ENCODE measurements at places on chromosomes 7 and 10. TPM values are rescaled to one million over a fixed set of nuclear protein-coding genes. Genes with fewer than 3 reads are reported as not detected.

CNPY1 gene
- total RNA-seq = 1.7 TPM

PILRA gene
- 0.69 TPM for total RNA-seq

RAB18 gene
- 33.7 TPM for total RNA-seq

DNA sequence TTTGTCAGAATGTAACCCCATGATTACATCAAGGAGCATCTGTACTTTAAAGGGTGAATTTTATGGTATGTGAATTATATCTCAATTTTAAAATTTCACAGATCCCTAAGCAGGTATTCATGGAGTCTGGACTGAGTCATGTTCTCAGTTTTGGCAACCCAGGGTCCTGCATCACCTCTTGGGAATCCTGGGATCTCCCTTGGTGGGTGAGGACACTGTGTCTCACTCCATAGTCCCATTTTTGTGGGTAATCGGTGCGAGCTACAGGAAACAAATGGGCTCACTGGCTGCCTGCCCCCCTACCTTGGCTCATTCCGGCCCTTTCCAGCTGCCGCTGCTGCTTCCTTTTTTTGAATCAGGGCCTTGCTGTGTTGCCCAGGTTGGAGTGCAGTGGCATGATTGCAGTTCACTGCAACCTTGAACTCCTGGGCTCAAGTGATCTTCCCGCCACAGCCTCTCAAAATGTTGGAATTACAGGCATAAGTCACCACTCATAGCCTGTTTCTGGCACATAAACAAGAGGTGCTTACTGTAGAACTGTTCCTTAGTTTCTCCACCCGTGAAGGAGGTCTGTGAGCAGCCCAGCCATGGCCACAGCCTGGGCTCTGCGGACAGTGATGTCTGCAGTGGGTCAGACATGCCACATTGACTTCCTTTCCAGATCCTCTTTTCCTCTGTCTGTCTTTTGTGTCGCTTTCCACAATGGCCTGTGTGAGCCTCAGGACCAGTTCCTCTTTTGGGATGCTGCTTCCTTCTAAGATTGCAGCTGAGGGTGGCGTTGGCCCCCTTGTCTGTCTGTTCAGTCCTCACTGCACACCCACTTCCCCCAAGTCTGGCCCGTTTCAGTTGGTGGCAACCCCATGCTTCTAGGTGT, 14.5 kb downstream of the PALD1 start:
- peak; percentile 42 for DNase-seq

FBXL13 gene
- 3.1 TPM for total RNA-seq

SMARCD3 gene
- total RNA-seq = 25.6 TPM

FOXI2 gene
- not detected for total RNA-seq

DNA sequence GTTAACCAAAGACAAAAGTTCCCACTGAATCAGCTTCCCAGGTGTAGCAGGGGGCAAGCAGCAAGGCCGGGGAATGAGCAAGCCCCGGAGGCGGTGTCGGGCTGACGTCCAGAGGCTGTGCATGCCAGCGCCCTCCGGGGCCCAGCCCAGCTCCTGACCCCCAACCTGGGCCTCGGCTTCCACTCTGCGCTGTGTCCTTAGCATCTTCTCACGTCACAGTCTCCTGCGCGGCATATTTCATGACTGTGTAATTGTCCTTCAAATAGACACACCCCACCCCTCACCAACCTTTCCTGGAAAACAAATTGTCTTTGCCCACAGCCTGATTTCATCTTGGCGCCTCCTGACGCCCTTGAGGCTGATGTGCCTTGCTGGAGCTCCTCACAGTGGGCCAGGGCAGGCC, 133.5 kb downstream of the RGS10 start:
- no peak for DNase-seq

DUSP5 gene
- total RNA-seq = 9.9 TPM

HMX2 gene
- total RNA-seq = 1.3 TPM

DNA sequence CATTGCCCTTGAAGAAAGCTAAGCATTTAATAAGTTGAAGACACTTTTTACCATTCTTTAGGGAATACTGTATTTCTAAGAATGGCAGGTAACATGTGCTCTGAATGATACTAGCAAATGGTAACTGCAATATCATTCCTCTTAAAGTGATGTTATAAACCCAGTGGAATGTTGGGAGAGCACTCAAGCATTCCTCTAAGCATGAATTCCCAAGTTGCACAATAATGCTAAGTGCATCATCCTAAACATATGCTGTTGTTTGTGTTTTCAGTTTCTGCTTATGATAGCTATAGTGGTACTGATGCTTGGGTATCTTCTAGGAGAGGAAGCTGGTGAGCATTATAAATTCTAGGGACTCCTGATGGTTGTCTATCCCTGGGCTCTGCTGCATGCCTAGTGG, 673.9 kb downstream of the PHTF2 start:
- DNase-seq = no peak

All from Daoy (cell line).